Epithelial cell of esophagus (primary cell): ENCODE measurements at places on chromosomes 3 and 15.

GRCh38 chr3:173066044-173067004 lies 74.7 kb downstream of the SPATA16 start:
- peak; percentile 28 for DNase-seq

DNA sequence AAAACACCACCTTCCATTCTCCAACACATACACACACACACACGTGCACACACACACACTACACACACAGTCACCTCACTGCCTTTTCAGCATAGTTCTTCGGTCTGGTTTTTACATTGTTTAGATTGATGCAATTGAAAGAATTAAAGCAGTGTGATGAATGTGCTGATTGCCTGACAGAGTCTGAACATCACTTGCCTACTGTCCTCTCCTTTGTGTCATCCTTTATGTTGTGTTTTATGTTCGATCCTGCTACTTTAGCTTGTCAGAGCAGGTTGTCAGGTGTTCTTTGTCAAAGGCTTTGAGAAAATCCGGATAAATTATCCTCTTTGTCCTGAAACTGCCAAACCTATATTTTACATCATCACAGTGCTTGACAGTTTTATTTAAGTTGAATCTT lies 80.4 kb downstream of the IQCH start:
- DNase-seq = no peak

GRCh38 chr3:169534439-169534838 lies 129.1 kb downstream of the MECOM start:
- peak; percentile 47 for DNase-seq

DNA sequence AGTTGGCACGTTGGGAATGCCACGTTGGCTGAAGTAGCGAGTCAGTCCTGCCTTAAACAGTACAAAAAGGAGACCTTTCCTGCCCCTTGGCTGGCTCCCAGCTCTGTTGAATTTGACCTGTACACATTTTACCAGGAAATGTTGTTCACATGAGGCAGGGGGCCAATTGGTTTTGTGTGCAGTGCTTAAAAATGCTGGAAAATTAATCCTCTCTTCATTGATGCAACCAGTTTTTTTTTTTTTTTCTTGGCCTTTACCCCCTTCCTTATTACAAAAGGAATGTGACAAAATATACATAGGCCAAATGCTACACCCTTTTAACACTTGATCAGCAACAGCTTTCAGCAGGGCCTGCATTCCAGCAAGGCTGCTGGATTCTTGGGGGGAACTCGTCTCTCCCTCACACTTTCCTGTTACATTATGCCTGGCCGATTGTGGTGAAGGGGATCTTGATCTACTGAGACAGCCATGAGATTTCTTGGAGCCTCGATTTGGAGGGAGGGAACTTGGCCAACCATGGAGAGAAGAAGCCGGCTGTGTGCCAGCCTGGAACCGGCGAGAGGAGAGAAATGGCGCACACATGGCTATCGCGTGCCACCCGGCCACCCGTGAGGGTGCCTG lies 93.1 kb downstream of the DNASE1L3 start:
- no peak for DNase-seq

DNA sequence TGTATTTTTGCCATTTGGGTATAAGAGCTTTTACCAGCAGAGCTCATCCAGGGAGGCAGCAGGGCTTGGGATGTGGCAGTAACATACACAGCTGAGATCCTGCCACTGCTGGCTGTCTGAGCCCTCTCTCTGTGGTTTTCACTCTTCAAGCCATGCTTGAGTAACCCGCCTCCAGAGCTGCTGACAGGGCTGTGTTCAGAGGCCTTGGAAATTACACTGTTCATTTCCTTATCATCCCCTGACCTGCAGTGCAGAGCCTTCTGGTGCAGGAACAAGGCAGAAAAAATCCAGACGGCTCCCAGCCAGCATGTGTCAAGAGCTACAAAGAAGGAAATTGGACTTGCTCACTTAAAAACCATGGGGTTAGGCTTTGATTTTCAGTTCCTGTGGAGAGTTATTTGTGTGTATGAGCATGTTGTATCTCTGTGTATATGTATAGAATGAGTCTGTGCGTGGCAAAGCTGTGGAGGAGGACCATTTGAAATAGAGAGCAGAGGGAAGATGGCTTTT lies 47.0 kb downstream of the ZNF609 start:
- DNase-seq = peak; percentile 20

DNA sequence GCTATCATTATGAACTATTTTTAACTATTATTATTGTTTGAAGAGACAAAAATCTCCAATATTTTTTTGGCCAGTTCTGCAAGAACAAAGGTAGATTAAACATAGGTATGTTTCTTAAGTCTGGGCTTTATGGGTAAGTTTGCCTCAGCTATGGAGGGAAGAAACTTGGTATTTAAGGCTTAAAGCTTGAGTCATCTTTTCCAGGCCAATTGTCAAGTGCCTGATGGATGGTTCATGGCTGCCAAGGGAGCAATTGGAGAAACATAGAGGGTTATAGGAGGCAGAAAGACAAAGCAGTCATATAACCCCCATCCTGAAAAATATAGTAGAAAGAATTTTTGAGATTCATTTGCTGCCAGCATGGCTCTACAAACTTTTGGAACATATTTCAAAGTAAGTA lies 7.2 kb upstream of the STAC start:
- DNase-seq = peak; percentile 51

GRCh38 chr3:195773956-195774537 lies 37.7 kb downstream of the MUC4 start:
- no peak for DNase-seq

- DNase-seq = peak; percentile 22
Observed at GRCh38 chr3:161875483-161875882, 378.9 kb downstream of the OTOL1 start.

- DNase-seq = peak; percentile 93
Observed at GRCh38 chr3:12946649-12947316, 105.4 kb upstream of the RPL32 start.

- DNase-seq = no peak
Observed at GRCh38 chr15:57193161-57193560, 183.1 kb upstream of the CGNL1 start.

DNA sequence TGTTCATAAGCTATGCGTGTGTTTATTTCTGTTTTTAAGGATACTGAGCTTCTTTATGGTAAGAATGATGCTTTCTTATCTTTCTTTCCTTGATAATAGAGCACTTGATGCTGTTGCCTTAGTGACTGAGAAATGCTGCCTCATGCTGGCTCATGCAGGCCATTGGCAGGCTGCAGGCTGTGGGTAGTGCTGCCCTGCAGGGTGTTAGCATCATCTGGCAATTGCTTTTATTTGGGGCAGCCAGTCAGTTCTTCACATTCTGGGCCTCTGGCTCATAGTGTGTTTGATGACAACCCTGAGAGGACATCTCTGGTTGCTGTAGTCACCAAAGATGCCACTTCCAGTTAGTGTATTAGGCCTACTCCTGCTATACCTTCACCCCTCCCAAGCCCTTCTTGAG lies 66.2 kb upstream of the ONECUT1 start:
- no peak for DNase-seq

- no peak for DNase-seq
Observed at GRCh38 chr3:133880287-133880686, 15.4 kb downstream of the RAB6B start.

GRCh38 chr3:23873941-23874340 lies 42.8 kb downstream of the NKIRAS1 start:
- DNase-seq = peak; percentile 20

DNA sequence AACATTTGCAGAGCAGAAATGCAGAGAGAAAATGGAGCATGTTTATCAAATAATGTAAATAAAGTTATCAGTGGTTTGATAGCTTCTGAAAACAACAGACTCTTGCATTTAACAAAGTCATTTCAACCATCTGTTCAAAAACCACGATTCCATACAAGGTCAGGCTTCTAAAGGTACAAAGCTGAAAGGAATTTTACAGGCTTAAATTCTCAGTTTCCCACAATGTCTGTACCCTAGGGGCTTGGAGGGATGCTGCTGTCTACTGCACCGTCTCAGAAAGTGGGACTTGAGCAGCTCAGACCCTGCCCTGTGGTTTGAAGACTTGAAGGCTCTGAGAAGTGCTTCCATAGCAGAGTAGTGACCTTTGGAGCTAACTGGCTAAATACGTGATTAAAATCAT lies 30.4 kb upstream of the TM4SF1 start:
- DNase-seq = no peak

- DNase-seq = peak; percentile 48
Observed at GRCh38 chr3:153087595-153088566, 74.1 kb upstream of the RAP2B start.

- DNase-seq = no peak
Observed at GRCh38 chr3:52721002-52721729, 15.3 kb downstream of the SPCS1 start.

DNA sequence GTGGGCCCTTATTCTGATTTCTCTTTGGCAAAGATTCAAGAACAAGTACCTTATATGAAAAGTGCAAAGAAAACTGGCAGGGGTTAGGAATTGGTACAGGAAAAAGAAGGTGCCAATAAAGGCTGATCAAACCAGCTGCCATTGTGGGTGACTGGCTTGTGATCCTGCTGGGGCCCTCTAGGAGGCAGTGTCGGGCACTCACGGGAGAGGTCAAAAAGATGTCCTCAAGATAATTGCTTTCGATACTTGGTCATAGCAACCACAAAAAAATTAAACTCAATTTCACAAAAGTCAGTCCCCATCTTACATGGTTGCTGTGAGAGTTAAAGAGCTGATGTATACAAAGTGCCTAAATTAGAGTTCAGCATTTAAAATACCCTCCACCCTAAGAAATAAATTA lies 31.0 kb upstream of the CAV3 start:
- DNase-seq = no peak

DNA sequence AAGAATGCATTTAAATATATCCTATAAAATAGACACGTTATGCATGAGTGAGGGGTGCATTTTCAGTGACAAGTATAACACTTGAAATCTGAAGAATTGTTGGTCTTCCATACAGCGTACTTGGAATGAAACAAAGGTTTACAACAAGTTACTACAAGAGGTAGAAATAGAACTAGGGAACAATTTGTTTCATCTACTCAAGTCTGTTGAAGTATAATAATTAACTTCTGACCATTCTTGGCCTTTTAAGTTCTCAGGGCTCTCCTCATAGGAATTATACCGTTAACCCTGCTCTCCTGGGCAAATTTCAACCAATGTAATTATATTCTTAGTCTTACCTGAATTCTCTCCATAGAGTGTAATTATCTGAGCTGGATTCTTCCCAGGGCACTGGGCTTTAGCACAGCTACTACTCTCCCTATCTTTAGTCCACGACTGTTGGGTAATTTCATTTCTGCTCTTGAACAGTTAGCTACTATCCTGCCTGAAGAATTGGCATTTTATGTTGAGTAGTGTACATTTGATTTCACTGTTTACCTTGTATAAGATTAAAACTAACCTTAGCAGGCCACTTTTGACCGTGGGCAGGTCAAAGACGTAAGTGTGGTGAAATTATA lies 100.6 kb downstream of the UBE2E2 start:
- no peak for DNase-seq

GRCh38 chr3:124761935-124762660 lies 31.8 kb downstream of the UMPS start:
- DNase-seq = no peak

DNA sequence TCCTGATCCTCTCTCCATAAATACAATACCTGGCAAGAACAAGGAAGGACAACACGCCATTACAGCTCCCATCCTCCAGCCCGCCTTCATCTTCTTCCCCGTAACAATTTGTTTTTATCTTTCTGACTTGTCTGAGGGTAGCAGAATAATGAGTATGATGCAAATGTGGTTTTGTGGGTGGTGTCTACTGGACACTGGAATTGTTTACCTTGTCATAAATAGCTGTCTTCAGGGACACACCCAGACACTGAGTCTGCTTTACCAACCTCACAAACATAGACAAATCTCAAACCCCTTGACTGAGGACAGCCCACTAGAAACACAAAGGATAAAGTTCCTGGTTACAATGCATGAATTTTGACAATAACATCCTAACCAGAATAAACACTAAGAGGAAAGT lies 13.4 kb downstream of the WDR72 start:
- DNase-seq = peak; percentile 6

- DNase-seq = peak; percentile 98
Observed at GRCh38 chr3:190345027-190345821, 23.0 kb upstream of the CLDN1 start.

GRCh38 chr3:198071602-198072287 lies 111.7 kb downstream of the LMLN start:
- DNase-seq = peak; percentile 98

GRCh38 chr3:142968319-142969025 lies 5.0 kb upstream of the PAQR9 start:
- no peak for DNase-seq

GRCh38 chr3:155805204-155805801 lies 775 bp downstream of the C3orf33 start:
- DNase-seq = peak; percentile 23

- peak; percentile 20 for DNase-seq
Observed at GRCh38 chr3:8776406-8776805, 7.0 kb upstream of the OXTR start.

GRCh38 chr3:66224220-66224619 lies 3.4 kb downstream of the SLC25A26 start:
- peak; percentile 64 for DNase-seq

DNA sequence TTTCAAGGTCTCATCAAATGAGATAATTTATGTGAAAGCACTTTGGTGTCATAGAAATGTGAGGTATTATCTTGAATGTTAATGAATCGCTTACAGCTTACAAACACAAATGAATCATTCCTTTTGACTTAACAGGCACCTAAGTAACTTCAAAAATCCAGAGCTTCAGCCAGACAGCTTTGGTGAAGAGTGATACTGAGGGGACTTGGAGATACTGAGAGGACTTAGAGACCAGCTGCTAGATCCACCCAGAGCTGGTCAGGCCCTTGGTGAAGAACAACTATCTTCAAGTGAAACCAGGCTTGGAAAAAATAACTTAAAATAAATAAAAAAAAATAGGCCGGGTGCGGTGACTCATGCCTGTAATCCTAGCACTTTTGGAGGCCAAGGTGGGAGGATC lies 16.2 kb upstream of the ZFYVE19 start:
- DNase-seq = peak; percentile 57

- DNase-seq = no peak
Observed at GRCh38 chr15:60821462-60822061, 342.6 kb upstream of the ICE2 start.

DNA sequence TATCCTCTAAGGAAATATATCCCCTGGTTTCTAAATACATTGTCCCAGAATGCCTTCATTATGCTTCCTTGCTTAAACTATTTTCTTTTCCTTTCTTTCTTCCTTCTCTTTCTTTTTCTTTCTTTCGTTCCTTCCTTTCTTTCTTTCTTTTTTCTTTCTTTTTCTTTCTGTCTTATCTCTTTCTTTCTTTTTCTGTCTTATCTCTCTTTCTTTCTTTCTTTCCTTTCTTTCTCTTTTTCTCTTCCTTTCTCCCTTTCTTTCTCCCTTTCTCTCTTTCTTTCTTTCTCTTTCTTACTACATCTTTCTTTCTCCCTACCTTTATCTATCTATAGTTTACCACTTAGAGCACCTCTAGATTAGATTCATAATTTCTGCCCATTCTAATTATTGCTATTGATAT lies 552.1 kb downstream of the PYDC2 start:
- DNase-seq = no peak

GRCh38 chr15:78681281-78682003 lies 40.4 kb upstream of the CHRNB4 start:
- no peak for DNase-seq

- no peak for DNase-seq
Observed at GRCh38 chr15:56293495-56294292, 50.0 kb upstream of the RFX7 start.

- DNase-seq = no peak
Observed at GRCh38 chr3:187737006-187737367, 8.3 kb downstream of the BCL6 start.
